GM23248 (cell line): ENCODE measurements at places on chromosomes 4 and X. TPM values are rescaled to one million over a fixed set of nuclear protein-coding genes. Genes with fewer than 3 reads are reported as not detected.

RPS6KA6 gene
- 5.4 and 6.2 TPM in 2 replicates for total RNA-seq

DCAF8L2 gene
- total RNA-seq, result not detected in 2 replicates

LANCL3 gene
- total RNA-seq, result not detected in 2 replicates

PRR32 gene
- not detected in 2 replicates for total RNA-seq

KLHL4 gene
- total RNA-seq, result 0.11 TPM in 1 of 2 replicates, not detected in the other

SLC10A4 gene
- total RNA-seq, result not detected in 2 replicates

F8A2 gene
- not detected in 2 replicates for total RNA-seq

ARL13A gene
- total RNA-seq, result not detected in 2 replicates

AP1S2 gene
- 22.6 and 38.1 TPM in 2 replicates for total RNA-seq

MAMLD1 gene
- 4.1 and 23.1 TPM in 2 replicates for total RNA-seq

DSPP gene
- total RNA-seq, result not detected in 2 replicates

TEX13D gene
- not detected in 2 replicates for total RNA-seq

C4orf54 gene
- total RNA-seq, result not detected in 2 replicates

FHDC1 gene
- total RNA-seq, result 0.22 and 0.25 TPM in 2 replicates

DOK7 gene
- not detected in 2 replicates for total RNA-seq

NDUFB11 gene
- 41.7 and 45.7 TPM in 2 replicates for total RNA-seq

ZNF711 gene
- 0.38 and 0.43 TPM in 2 replicates for total RNA-seq

POU4F2 gene
- total RNA-seq, result not detected in 2 replicates

MFAP3L gene
- total RNA-seq, result 19.3 and 20.8 TPM in 2 replicates

KIAA1210 gene
- total RNA-seq, result not detected in 2 replicates
